Right lobe of liver (tissue), 6 donors: ENCODE measurements at places on chromosomes 2 and 18. TPM values are rescaled to one million over a fixed set of nuclear protein-coding genes. Genes with fewer than 3 reads are reported as not detected.
A peak's percentile ranks its signal among the peaks of the same experiment; 100 is the strongest.

The IL36RN gene
- total RNA-seq = not detected

The GRP gene
- not detected for total RNA-seq

The IL1A gene
- not detected for total RNA-seq

The AQP12B gene
- total RNA-seq = not detected

The B3GNT2 gene
- 9.4 TPM for total RNA-seq

The ABCG5 gene
- total RNA-seq = 54.0 TPM

The KHK gene
- total RNA-seq = 251 TPM

The CLEC4F gene
- total RNA-seq = not detected

The EPAS1 gene
- 101 TPM for total RNA-seq

The CDC42EP3 gene
- 6.5 TPM for total RNA-seq

The RIT2 gene
- not detected for total RNA-seq

The GRHL1 gene
- 6.7 TPM for total RNA-seq

- DNase-seq = no peak
Observed at GRCh38 chr2:218370410-218371063, 11.5 kb upstream of the SLC11A1 start.

GRCh38 chr18:72206814-72207213, 337.3 kb downstream of the CBLN2 start:
- no peak for DNase-seq

- DNase-seq = no peak
Observed at GRCh38 chr2:122736279-122736678, 980.8 kb downstream of the TSN start.

GRCh38 chr18:37662099-37662498, 96.5 kb upstream of the CELF4 start:
- DNase-seq = no peak

DNA sequence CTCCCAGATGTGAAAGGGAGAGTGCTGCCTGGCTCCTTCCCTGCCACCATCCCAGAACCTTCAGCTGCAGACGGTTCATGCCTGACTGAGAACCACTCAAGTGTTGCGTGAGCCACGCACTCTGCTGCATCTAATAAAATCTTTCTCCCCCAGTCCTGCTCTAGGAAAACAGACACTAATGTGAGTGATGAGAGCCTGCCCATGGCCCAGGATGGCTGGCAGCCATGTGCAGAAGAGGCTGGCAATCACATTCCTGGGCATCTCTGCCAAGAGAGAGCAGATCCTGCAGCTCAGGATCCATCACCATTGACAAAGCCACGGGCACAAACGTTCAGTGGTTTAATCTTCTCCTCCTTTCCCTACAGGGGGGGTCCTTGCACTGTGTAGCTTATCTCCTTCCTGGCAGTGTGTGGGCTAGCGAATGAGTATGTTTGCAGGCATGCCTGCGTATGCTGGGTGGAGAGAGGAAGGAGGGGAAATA, 477.5 kb downstream of the SLC4A3 start:
- no peak for DNase-seq

DNA sequence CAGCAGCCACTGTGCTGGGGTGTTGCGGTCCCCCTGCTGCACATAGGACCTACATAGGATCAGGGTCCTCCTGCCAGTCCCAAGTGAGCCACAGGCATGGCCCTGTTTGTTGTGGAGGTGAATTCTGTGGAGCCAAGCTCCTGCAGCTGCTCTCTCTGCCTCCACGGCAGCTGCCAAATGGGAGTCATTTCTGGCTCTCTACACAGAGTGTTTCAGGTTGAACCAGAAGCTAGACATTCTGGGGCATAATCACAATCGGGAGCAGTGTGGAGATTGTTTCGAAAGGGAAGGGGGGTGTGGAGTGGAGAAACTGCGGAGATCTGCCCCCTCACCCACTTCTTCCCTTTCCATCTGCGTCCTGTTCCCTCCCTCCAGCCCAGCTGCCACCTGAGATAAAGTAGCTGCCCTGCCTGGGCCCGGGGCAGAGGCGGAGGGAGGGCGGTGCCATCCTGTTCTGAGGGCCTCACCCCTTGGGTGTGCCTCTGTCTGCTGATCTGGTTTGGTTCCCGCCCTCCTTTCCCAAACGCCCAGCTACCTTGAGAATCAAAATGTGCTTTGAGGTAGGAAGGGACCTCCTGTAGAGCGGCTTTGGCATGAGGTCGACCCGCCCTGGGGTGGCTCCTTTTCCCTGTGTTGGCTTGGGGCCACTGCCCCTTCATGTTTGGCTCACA, 139.4 kb downstream of the WDSUB1 start:
- DNase-seq = peak; percentile 47

DNA sequence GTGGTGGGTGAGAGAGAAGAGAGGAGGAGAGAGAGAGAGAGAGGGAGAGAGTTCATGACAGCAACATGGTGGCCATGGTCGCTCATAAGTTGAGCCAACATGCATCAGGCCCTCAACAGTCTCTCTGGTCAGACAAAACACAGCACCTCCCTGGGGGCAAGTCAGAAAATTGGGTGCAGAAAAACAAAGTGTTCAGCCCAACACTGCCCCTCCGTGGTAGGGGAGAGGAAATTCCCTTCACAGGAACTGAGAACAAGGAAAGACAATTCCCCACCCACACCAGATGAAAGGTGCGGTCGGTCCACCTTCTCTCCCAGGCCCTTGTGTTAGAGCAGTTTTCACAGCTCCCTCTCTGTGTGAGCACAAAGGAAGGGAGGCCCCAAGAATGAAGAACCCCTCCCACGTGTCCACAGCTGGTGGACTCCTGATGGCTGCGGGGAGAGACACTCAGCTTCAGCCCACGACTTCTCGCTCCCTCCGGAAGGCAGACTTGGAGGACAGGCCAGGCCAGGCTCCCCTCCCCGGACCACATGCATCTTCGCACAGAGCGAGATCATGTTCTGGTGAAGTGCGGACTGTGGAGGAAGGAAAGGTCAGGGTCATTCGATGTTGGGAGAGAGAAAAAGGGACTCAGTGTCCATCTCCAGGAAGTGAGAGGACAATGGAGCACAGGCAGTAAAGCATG, 181.7 kb downstream of the ANAPC1 start:
- DNase-seq = peak; percentile 66

DNA sequence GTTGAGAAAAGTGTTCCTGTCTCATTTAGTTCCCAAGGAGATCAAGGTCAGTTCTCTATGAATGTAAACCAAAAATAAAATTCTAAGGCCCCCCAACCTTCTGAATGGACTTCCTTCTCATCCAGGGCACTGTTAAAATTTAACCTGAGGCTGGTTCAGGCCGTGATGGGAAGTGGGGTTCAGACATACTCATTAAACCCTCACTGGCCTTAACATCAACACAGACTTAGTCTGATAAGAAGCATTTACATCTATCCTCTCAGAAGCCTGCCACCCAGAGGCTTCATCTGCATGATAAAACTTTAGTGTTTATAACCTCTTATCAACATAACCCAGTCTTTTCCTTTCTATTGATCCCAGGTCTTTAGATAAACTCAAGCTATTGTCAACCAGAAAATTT, 22.4 kb downstream of the ITSN2 start:
- DNase-seq = no peak

DNA sequence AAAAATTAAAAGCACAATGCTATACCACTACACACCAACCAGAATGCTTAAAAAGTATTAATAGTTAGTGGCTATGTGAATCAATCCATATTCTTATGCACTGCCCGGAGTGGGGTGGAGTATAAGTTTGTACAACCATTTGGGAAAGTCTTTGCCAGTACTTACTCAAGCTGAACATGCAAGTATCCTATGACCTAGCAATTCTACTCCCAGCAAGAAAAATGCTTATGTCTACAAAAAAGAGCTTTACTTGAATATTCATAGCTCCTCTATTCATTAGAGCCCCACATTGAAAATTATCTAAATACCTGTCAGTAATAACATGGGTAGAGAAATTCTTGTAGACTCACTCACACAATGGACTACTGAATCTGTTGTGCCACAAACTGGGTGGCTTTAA, 21.4 kb upstream of the CNOT11 start:
- no peak for DNase-seq

- DNase-seq = peak; percentile 58
Observed at GRCh38 chr2:85243101-85244072, 84.4 kb downstream of the TGOLN2 start.

- DNase-seq = no peak
Observed at GRCh38 chr18:32333781-32334180, 136.9 kb downstream of the GAREM1 start.

GRCh38 chr2:221480163-221480562, 91.9 kb downstream of the EPHA4 start:
- DNase-seq = no peak

- DNase-seq = no peak
Observed at GRCh38 chr2:43776324-43776723, 2.5 kb downstream of the DYNC2LI1 start.

DNA sequence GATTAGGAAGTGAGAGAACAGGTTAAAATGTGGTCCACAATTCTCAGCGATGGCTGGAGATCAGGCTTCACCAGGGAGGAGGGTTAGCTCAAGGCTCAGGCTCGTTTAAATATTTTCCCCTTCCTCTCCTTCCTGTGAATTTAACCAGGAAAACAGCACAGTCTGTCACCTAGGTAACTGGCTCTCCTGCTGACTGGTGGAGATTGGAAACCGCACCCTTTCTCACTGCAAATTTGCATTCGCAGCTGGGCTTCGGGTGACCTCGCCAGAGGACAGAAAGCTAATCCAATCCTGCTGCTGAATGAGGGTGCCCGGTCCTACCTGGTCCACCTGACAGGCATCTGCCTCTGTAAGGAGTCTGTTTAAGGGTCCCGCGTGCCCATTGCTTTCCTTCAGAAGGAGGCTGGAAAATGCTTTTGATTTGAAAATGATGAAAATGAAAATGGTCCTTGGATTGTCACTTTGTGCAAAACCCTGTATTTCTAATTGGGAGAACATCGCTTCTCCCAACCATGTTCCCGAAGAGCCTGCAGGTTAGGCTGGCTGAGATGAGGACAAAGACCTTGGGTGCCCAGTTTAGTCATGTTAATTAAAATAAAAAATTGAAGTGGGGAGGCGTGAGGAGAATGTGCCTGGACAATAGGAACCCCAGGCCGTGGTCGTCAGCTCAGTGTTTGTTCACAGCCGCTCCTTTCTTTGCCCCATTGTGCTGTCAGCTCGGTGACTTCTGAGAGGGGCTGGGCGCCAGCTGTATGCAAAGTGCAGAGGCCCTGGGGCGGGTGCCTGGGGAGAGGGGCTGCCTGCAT, 43.4 kb upstream of the MTCL1 start:
- DNase-seq = no peak

- DNase-seq = no peak
Observed at GRCh38 chr2:194077366-194077765, 1579.7 kb upstream of the SLC39A10 start.

DNA sequence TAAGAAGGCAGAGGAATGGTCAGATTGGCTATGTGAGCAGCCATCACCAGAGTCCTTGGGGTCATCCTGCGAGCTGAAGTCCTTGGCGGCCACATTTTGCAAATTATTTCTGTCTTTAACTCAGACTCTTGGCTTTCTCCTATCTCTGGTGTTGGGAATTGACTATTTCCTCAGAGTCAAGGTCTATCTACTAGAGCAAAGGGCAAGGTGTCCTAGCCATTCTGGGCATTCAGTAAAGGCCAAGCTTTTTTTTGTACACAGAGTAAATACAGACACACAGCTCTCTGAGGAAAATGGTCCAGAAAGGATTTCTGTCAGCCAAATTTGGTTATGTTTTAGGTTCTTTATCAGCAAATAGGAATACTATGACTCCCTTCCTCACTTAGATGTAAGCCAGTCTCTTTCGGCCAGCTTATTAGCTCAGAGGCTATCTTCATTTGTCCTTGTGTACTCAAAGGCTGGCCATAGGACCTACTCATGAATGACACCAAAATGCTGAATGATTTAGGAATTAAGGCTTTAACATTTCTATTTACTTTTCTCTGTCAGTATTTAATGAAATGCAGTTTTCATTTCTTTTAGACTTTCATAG, 146.5 kb downstream of the CNTNAP5 start:
- no peak for DNase-seq
